ENCODE measurements at places on chromosomes 1 and 21.

GRCh38 chr1:89706700-89707012 is 73.7 kb downstream of the LRRC8C start:
- DNase-seq: no peak

DNA sequence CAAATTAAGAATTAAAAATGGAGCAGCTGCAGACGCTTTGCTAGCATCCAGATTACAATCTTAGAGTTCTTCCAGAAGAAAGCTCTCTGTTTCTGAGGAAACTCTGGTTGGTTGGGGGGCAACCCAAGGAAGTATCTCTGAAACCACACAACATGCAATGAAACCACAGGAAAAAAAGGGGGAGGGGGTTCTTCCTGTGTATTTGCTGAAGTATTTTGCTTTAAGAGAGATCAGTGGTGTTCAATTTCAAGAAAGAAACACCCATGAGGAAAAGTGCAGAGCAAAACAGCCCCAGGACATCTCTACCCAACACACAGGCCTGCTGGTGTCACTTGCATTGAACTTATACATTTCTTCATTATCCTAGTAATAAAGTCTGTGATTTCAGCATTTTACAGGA is 19.7 kb upstream of the TIAM1 start:
- DNase-seq: no peak

- DNase-seq: no peak
These were observed 3.3 kb downstream of the LAX1 start for GRCh38 chr1:203768256-203768655.

DNA sequence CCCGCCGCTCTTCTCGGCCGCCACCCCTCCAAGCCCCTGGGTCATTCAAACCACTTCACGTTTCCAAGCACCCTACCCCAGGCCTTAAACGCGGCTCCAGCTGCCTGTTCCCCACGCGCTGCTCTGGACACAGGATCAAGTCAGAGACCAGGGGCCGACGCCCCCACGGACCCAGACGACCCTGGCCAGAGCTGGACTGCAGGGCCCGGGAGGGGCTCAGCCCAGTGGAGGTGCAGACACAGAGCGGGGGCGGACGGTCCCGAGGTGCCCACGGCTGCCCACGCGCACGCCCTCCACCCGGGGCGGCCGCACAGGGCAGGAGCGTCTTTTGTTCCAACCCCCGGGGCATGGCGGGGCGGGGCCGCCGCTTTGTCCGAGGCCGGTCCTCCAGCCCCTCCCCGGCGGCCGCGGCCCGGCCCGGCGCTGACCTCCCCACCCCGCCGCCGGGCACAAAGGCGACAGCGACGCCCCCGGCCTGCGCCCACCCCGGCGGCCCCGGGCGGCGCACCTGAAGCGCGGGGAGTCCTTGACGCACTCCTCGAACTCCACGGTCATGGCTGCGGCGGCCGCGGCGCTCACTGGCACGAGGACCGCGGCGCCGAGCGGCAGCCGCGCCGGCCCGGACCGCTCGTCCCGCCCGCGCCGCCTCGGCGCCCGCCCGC is 338 bp downstream of the ACAP3 start:
- no peak for DNase-seq

DNA sequence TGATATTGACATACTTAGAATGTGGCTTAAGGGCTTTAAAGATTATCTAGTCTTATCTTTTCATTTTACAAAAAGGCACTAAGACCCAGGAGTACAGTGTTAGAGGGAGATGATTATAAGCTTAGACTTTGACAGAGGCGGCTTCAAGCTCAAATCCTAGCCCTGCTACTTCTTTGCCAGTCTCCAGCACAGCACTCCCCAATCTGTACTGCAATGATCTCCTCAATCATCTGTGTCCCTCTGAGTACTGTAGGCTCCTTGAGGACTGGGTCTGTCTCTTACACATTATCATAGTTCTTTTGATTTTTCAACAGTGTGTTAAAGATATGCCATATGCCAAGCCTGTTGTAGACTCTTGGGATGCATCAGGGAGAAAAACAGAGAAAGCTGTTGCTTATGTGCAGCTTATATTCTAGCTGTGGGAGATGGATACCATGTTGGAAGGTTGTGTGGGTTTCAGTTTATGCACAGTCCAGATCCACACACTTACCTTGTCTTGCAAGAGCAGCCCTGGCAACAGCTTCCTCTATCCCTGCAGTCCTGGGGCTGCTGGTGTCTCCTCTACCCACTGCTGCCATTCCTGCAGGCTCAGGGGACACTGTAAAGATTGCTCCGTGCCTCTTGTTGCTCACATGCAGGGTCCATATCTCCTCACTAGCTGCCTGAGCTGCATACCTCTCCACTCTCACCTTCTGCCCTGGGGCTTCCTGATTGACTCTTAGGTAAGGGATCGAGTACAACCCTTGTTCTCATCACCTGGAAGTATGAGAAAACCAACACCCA is 103.9 kb upstream of the TSPAN2 start:
- DNase-seq: no peak

Measured in NCI-H2107 (cell line).